Head of caudate nucleus (tissue), 42 donors: ENCODE measurements at places on chromosomes 2 and 18.
A peak's percentile ranks its signal among the peaks of the same experiment; 100 is the strongest.

GRCh38 chr2:175926272-175926671, 75.8 kb downstream of the LNPK start:
- no peak for DNase-seq

- DNase-seq = no peak
Measured at GRCh38 chr2:8662239-8662879, 19.5 kb upstream of the ID2 start.

DNA sequence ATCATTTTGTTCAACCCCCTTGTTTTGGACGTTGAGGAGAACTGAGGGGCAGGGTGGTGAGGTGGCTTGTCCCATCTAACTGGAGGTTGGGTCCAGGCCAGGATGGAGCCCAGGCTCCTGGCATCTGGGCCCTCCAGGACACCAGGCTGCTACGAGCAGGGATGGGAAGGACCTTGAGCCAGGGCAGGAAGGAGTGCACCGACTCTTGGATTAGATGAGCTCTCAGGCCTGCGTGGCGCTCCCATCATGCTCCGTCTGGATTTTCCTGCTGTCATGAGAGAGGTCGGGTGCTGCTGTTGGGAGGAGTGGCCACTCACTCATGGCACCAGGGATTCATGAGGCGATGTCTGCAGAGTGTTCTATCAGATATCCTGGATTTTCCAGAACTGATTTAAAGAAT, 18.3 kb upstream of the ALLC start:
- DNase-seq = peak; percentile 23

DNA sequence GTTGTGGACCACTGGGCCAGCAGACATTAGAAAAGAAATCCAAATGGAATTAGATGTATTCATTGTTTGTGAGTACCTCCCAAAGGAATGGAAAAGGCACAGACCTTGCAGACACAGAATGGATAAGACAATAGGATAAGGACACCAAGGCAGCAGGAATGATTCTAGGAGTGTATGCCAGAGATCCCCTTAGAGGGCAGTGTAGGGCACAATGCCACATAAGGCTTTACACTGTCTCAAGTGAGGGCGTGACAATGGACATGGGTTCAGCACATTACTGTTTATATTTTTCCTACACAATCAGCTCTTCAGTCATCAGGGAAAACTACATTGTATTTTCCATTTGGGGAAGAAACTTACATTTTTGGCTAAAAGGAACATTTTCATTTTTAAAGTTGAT, 250.9 kb downstream of the PTH2R start:
- DNase-seq = no peak

- no peak for DNase-seq
Measured at GRCh38 chr2:85428343-85428881, 9.9 kb downstream of the SH2D6 start.

DNA sequence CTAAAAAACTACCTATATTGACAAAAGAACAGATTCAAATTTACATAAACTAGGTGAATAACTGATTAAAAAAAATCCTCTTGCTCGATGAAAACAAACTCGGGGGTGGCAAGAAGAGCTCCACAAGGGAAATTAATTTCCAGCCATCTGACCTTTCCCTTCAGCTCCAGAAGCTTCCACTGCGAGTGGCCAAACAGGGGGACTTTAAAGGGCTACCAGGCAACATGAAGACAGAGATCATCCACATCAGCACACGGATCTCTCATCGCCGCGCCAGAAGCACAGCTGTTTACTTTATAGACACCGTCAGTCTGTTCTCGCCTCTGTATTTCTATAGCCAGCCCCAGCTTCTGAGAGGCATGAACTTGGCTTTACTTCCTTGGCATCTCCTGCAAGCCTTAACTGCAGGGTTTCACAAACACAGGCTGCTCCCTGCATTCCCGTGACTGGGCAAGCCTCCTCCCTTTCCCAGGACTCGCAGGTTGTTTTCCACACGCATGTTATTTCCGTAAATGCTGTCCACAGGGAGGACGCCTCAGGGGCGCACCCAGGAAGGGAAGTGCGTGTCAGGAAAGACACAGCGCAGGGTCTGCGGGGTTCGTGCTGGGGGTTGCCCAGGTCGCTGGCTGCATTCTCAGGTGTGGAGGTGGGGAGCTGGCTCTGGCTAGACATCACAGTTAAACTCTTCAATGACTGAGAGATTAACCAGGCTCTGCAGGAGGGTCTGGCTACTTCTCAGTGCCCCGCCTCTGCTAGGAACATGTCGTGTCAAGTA, 85.0 kb downstream of the USP40 start:
- no peak for DNase-seq

- DNase-seq = no peak
Measured at GRCh38 chr18:22974001-22974400, 40.9 kb downstream of the RBBP8 start.

- no peak for DNase-seq
Measured at GRCh38 chr2:69227716-69228115, 159.3 kb downstream of the GFPT1 start.

GRCh38 chr2:204967199-204967960, 422.1 kb downstream of the PARD3B start:
- DNase-seq = no peak

DNA sequence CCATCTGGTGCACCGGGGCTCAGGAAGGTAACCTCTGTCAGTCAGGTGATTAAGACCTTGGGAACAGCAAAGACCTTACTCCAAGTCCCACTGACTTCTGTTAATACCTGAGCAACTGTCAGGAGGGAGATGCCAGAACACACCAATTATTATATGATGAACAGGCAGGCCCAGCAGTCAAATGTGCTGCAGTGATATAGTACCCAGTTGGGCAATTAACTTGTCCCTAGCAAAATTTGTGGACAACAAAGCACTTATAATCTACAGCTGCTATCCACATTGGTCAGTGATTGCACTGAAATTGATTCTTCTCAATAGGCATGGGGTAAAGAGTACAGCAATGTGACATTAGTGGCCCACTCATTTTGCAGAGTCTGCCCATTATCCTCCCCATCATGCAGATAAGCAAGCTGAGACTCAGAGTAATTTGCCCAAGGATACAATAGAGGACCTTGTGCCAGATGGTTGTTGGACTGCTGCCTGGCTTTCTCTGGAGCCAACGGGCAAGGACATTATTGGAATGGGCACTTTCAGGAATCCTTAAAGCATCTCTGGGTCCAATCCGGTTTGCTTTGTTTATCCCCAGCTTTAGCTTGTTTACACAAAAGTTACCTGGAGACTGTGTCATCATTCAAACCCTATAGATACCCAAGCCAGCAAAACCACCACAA, 147.6 kb downstream of the CCBE1 start:
- peak; percentile 39 for DNase-seq

DNA sequence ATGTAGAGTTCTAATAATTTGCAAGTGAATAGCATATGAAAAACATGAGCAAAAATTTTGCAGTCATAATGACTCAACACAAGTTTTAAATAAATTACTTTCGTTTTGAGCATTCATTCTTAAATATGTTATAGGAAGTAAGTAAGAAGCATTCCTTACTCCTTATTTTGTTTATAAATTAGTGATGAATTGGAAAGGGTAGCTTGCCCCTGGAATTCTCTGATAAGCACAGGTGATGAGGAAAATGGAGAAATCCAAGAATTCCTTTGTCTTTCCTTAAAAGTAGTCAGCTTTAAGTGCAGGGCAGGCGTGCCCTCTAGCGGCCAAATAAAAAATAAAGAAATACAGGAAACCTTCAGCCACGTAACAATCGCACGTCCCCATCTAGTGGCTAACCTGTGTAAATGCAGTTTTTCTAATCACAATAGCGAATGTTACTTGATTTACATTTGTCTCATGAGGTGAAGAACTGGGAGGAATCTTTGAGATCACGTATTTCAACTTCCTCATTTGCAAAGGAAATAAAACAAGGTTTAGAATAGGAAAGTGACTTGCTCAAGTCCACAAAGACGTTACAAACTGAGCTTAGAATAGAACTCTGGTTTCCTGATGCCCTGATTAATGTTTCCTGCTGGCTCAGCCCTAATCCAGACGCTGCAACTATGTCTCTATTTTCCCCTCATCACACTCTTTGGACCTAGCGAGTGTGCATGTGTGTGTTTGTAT, 47.2 kb upstream of the ZNG1B start:
- DNase-seq = peak; percentile 37

DNA sequence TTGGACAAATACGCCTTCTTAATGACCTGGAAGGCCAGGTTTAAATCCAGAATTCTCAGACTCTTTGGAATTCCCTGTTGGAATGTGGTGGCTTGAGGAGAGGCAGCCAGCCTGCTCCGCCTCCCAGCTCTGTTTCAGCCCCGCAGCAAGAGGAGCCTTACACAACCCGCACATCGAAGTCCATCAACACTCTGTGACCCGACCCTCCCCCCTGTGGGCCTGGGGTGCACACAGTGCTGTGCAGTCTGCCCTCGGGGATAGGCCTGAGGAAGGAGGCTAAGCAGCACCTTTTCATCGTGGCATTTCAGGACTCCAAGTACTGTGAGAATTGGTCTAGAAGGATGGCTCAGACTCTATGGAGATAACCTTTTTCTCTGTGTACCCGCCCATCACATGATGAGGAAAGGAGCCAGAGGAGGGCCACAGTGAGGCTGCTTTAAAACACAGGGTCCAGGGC, 73.7 kb downstream of the GREB1L start:
- no peak for DNase-seq

GRCh38 chr2:27954771-27955383, 64.3 kb downstream of the BABAM2 start:
- DNase-seq = no peak

DNA sequence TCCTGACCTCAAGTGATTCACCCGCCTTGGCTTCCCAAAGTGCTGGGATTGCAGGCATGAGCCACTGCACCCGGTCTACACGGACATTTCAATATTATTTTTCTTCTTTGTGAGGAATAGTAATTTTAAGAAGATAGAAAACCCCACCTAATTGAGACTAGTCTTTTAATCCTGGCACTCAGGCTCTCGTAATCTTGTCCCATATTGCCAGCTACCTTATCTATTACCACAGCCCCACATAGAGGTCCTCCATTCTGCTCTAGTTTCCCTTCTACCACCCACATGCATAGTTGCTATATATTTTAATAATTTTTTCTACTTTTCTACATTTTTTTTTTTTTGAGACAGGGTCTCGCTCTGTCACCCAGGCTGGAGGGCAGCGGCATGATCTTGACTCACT, 9.5 kb upstream of the USP14 start:
- DNase-seq = no peak

DNA sequence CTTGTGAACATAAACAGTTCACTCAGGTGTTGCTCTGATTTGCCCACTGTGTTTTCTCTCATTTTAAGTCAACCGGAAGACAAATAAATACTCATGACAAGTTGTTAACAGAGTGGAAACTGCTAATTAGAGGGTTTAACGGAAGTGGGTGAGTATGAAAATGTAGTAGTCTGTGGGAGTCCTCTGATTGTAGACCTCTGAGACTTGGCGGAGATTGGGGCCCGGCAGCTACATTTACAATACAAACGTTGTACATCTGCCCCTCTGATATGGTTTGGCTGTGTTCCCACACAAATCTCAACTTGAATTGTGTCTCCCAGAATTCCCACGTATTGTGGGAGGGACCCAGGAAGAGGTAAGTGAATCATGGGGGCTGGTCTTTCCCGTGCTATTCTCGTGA, 107.3 kb upstream of the FAM98A start:
- no peak for DNase-seq

DNA sequence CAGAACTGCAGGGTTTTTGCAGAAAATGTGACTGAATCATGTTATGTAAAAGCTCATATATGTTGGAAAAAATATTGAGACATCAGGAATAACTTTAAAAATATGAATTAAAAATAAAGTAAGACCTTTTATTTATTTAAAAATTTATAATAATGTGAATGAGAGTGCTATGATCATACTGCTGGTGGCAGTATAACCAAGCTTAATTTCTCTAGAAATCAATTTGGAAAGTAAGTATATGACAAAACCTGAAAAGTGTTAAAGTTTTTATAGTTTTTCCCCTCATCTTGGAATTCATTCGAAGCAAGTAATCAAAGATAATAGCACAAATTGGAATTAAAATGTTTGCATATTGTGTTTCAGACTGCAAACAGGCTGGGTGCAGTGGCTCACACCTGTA, 7.5 kb downstream of the SLC39A10 start:
- no peak for DNase-seq

DNA sequence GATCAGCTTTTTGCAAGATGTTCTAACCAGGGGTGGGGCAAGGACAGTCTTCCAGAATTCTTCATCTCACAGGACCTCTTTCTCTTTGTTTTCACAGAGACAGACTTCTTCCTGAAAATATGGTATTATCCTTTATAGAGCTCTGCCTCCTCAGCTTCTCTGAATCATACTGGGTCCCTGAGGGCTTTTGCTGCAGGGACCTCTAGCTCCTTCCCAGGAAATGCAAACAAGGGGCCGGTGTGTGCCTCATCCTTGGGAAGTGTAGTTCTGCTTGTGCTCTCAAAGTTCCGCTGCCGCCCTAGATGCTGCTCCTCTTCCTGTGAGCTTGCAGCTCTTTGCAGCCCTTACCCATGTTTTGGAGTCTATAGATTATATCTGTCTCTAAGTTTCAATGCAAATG, 99.5 kb upstream of the NPAS2 start:
- DNase-seq = no peak

DNA sequence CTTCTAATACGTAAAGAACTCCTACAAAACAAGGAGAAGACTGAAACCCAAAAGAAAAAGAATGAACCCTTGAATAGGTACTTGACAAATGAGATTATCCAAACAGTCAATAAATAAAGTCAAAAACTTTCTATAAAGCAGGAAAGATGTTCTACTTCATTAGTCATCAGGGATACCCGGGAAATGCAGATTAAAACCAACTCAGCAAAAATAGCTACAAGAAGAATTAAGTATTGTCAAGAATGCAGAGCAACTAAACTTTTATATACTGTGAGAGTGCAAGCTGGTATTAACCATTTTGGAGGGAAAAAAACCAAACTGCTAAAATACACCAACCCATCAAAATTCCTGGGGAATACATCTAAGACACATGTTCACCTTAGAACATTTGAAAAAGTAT, 10.4 kb downstream of the TXNL1 start:
- no peak for DNase-seq

DNA sequence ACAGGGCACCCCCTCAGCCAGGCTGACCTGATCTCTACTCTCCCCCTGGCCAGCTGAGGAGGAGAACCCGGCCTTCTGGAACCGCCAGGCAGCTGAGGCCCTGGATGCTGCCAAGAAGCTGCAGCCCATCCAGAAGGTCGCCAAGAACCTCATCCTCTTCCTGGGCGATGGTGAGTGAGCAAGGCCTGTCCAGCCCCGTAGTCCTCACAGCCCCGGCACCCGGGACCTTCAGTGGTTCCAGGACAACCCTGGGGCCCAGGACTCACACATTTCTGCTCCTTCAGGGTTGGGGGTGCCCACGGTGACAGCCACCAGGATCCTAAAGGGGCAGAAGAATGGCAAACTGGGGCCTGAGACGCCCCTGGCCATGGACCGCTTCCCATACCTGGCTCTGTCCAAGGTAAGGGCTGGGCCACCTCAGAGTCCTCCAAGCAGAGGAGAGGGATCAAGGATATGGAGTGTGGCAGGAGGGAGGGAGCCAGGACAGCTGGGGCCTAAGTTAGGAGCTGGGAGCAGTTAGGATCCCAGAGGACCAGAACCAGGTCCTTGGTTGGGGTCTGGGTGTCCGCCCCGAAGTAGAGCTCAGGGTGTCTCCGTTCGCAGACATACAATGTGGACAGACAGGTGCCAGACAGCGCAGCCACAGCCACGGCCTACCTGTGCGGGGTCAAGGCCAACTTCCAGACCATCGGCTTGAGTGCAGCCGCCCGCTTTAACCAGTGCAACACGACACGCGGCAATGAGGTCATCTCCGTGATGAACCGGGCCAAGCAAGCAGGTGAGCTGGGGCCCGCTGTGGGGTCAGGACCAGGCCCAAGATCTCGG, 555 bp downstream of the ALPI start:
- no peak for DNase-seq

- DNase-seq = no peak
Measured at GRCh38 chr2:75079575-75079974, 119.7 kb downstream of the TACR1 start.

- no peak for DNase-seq
Measured at GRCh38 chr2:201939453-201939941, 94.2 kb upstream of the FZD7 start.
